ENCODE measurements at places on chromosomes 6 and 20.

DNA sequence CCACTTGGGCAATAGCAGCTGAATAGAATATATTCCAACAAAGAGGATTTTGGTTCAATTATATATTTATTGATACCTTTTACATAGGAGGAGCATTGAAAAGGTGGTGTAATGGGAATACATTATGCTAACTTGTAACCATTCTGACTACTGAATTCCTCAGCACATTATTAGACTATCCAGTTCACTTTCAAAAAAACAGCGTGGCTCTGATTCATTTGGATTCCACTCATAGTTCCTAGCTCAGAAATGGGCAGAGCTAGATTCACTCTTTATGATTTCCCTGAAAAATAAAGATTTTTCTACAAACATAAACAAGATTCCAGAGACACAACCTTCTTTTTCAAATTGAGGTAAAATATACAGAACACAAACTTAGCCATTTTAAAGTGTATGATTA is 9.2 kb upstream of the TRERF1 start:
- DNase-seq: no peak

DNA sequence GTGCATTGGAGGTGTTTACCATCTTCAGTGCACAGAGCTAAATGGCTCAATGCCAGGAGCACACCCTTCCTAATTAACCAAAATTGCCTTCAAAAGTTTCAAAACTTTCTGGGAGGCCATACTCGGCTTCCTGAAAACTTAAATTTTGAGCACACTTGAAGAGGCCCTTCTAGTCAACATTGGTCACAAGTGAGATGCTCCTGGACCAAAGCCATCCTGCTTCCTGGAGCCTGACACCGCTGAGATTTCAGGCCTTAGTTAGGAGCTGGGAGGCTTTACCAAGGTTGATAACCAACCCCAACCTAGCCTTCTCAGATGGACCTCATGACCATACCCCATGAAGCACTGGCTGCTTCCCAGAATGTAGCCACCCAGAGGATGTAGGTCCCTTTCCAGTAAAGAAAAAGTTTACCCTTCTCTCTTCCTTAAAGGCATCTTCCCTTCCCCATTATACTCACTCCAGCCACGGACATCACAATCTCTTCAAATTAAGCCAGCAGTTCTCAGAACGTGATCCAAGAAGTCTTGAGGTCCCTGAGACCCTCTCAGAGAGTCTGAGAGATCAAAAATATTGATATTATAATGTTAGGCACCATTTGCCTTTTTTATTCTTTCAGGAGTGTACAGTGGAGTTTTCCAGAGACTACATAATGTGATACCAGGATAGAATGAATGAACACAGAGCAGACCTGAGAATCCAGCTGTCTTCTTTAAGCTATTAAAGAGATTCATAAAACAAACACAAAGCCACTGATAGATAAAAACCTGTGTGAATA is 32.8 kb upstream of the SPTLC3 start:
- DNase-seq: no peak

DNA sequence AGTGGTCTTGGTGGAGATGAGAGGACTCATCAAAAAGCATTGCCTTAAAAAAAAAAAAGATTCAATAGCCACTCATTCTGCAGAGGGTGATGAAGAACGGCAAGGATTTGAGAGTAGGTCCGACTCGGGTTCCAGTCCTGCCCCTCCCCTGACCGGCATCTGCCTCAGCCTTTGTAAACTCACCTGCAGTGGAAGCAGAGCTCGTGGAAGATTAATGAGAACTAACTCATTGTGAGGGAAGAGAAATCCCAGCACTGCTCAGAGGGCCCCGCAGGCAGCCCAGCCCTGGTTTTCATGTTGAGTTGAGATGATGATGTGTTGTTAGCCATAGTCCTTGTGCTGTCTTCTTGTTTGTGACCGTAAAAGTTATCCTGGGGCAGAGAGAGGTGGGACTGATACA is 59.4 kb downstream of the GCNT2 start:
- no peak for DNase-seq

- no peak for DNase-seq
Observed at GRCh38 chr20:24962182-24962492, 13.1 kb downstream of the CST7 start.

DNA sequence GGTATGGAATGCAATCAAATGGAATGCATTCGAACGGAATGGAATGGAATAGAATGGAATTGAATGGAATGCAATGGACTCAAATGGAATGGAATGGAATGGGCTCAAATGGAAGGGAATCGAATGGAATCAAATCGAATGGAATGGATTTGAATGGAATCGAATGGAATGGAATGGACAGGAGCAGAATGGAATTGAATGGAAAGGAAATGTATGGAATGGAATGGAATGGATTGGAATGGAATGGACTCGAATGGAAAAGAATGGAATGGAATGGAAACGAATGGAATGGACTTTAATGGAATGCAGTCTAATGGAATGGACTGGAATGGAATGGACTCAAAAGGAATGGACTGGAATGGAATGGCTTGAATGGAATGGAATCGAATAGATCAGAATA is 18.3 kb upstream of the DEFB115 start:
- DNase-seq: no peak

DNA sequence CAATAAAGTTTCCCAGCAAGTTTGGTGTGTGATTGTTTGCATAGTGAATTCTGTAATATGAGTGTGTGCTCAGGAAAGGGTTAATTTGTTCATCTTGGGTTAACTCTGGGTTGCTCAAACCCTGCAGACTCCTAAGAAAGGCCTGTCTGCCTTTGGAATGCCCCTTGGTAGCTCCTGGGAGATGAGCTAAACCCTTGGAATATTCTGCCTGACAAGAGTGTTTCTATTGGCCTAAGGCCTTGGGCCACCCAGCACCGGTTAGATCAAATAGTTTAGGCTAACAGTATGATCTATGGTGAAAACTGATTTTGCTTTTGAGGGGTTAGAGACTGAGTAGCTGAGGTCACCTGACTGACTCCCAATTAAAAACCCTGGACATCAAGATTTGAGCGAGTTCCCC is 248.3 kb downstream of the GRM1 start:
- no peak for DNase-seq

GRCh38 chr6:143759666-143760065 is 81.9 kb downstream of the PHACTR2 start:
- DNase-seq: no peak

GRCh38 chr20:15359056-15359455 is 1021.6 kb upstream of the FLRT3 start:
- no peak for DNase-seq
